HepG2 (cell line): ENCODE measurements at places on chromosomes 1 and 21. TPM values are rescaled to one million over a fixed set of nuclear protein-coding genes. Genes with fewer than 3 reads are reported as not detected.
A peak's percentile ranks its signal among the peaks of the same experiment; 100 is the strongest.

DNA sequence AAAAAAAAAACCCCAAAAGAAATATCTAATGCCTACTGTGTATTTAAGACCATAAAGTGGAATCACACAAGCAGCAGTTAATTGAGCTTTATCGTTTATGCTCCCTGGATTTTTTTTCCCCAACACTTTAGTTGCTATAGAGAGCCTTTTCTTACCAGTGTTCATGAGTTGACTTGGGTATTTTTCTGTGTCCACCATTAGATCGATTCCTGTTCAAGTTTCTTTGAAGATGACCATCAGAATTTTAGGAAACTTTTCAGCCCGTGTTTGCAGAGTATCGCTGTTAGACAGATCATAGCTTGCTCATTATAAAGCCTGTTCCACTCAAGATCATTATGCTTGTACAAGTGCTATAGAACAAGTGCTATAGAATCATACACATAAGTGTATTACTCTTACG is 1.5 kb downstream of the RALGPS2 start:
- H3K4me3 ChIP-seq: peak overlapping the region; percentile 95
- no peaks in the 10 kb centered on the region for H3K36me3 ChIP-seq
- peaks cover 33% of the 10 kb centered on the region for H3K4me1 ChIP-seq
- DNase-seq: no peak
- peak overlapping the region; percentile 95 for H3K27ac ChIP-seq

DNA sequence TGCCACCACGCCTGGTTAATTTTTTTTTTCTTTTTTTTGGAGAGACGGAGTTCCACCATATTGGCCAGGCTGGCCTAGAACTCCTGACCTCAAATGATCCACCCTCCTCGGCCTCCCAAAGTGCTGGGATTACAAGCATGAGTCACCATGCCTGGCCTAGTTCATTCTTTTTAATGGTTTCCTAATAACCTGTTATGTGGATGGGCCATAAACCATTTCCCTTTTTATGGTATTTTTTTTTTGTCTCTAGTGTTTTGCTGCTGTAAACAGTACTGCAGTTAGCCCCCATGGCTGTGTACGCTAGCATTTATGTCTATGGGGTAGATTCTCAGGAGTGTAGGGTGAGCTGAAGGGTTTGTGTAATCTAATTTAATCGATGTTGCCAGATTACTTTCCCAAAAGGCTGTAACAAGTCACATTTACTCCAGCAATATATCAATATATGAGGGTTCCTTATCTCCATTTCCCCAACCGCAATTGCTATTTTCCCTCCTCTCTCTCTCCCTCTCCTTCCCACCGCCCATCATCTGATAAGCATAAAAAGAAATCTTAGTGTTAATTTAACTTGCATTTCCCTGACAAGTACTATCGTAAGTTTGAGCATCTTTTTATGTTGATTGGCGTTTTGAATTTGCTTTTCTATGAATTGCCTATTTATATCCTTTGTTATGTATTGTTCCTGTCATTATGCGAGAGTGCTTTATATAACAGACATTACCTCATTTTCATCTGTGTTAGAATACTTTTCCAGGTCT is 28.7 kb downstream of the RCSD1 start:
- no peak overlapping the region for H3K27ac ChIP-seq
- peaks cover 19% of the 10 kb centered on the region; the same call in 2 of the 3 replicates for H3K27me3 ChIP-seq
- no peak for DNase-seq
- H3K4me1 ChIP-seq: no peaks in the 10 kb centered on the region
- H3K4me3 ChIP-seq: no peak overlapping the region

GRCh38 chr1:178500936-178501554 is 4.3 kb upstream of the CLEC20A start:
- H3K4me3 ChIP-seq: no peak overlapping the region
- H3K4me1 ChIP-seq: peaks cover 9% of the 10 kb centered on the region; the same call in 1 of the 2 replicates
- H3K27ac ChIP-seq: no peak overlapping the region

- no peak for DNase-seq
- no peaks in the 10 kb centered on the region for H3K36me3 ChIP-seq
- H3K4me1 ChIP-seq: no peaks in the 10 kb centered on the region
- no peak overlapping the region for H3K4me3 ChIP-seq
These were observed 32.9 kb upstream of the B3GALT5 start for GRCh38 chr21:39579734-39580332.

- no peak overlapping the region for H3K27ac ChIP-seq
- peaks cover 34% of the 10 kb centered on the region for H3K4me1 ChIP-seq
- no peak overlapping the region for H3K4me3 ChIP-seq
- no peaks in the 10 kb centered on the region for H3K36me3 ChIP-seq
- DNase-seq: no peak
- no peaks in the 10 kb centered on the region for H3K27me3 ChIP-seq
These were observed 15.7 kb downstream of the PEX14 start for GRCh38 chr1:10490286-10490970.

DNA sequence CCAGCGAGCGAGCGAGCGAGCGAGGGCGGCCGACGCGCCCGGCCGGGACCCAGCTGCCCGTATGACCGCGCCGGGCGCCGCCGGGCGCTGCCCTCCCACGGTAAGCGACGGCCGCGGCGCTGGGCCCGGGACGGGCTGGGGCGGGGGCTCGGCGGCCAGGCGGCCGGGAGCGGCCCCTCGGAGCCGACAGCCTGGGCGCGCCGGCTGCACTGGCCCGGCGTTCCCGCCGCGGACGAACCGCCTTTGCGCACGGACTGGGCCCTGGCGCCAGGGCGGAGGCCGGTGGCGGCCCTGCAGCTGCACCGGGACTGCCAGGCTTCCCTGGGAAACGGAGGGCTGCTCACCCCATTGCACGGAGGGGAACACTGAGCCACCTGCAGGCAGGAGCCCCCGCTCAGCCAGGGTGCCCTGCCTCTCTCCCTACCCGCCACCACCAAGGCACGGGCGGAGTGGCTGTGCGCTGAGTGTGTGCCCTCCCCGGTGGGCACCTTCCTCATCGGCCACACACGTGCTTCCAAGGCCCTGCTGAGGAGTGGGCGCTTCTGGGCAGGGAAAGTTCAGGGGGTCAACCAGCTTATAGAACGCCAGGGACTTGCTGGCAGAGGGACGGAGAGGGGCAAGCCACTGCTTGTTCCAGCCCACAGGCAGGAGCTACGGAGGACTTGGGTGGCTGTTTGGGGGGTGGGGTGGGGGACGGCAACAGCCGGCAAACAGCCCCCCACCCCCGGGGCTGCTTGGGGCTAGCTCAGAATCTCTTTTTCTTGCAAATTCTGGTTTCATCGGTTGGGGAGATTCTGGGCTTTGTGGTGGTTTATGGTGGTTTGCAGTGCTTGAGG is 532 bp downstream of the CSF1 start:
- H3K4me3 ChIP-seq: peak overlapping the region; percentile 73
- H3K27me3 ChIP-seq: peaks cover 37% of the 10 kb centered on the region
- H3K27ac ChIP-seq: no peak overlapping the region
- no peak for DNase-seq
- peaks cover 71% of the 10 kb centered on the region for H3K4me1 ChIP-seq
- no peaks in the 10 kb centered on the region for H3K36me3 ChIP-seq

DNA sequence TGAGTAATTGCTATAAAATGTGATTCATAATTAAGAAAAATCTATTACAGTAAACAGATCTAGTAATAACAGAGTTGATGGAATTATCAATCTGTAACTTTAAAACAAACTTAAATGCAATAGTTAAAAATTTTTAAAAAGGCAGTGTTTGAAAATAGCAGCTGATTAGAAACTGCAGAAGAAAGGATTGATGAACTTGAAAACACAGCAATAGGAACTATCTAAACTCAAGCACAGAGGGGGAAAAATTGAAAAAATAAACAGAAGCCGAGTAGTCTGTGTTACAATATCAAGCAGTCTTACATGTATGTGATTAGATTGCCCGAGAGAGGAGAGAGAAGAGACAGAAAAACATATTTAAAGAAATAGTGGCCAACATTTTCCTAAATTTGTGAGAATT is 569.0 kb upstream of the B3GALT2 start:
- no peaks in the 10 kb centered on the region for H3K4me1 ChIP-seq
- H3K27me3 ChIP-seq: no peaks in the 10 kb centered on the region
- DNase-seq: no peak
- no peak overlapping the region for H3K27ac ChIP-seq
- H3K4me3 ChIP-seq: no peak overlapping the region

- no peaks in the 10 kb centered on the region for H3K36me3 ChIP-seq
- DNase-seq: no peak
- peaks cover 16% of the 10 kb centered on the region; the same call in 2 of the 3 replicates for H3K27me3 ChIP-seq
- no peak overlapping the region for H3K4me3 ChIP-seq
- H3K27ac ChIP-seq: no peak overlapping the region
- H3K4me1 ChIP-seq: no peaks in the 10 kb centered on the region
These were observed 54.3 kb upstream of the GALNT2 start for GRCh38 chr1:230012741-230013140.

- DNase-seq: no peak
- H3K36me3 ChIP-seq: no peaks in the 10 kb centered on the region
- H3K4me3 ChIP-seq: no peak overlapping the region
- peaks cover 1% of the 10 kb centered on the region; the same call in 1 of the 2 replicates for H3K27me3 ChIP-seq
These were observed 80.9 kb downstream of the SPSB1 start for GRCh38 chr1:9373619-9374018.

- peaks cover 15% of the 10 kb centered on the region for H3K4me1 ChIP-seq
- no peak overlapping the region for H3K27ac ChIP-seq
- no peak for DNase-seq
- H3K36me3 ChIP-seq: no peaks in the 10 kb centered on the region
- no peaks in the 10 kb centered on the region for H3K27me3 ChIP-seq
These were observed 20.1 kb downstream of the TFAP2E start for GRCh38 chr1:35592991-35593769.

DNA sequence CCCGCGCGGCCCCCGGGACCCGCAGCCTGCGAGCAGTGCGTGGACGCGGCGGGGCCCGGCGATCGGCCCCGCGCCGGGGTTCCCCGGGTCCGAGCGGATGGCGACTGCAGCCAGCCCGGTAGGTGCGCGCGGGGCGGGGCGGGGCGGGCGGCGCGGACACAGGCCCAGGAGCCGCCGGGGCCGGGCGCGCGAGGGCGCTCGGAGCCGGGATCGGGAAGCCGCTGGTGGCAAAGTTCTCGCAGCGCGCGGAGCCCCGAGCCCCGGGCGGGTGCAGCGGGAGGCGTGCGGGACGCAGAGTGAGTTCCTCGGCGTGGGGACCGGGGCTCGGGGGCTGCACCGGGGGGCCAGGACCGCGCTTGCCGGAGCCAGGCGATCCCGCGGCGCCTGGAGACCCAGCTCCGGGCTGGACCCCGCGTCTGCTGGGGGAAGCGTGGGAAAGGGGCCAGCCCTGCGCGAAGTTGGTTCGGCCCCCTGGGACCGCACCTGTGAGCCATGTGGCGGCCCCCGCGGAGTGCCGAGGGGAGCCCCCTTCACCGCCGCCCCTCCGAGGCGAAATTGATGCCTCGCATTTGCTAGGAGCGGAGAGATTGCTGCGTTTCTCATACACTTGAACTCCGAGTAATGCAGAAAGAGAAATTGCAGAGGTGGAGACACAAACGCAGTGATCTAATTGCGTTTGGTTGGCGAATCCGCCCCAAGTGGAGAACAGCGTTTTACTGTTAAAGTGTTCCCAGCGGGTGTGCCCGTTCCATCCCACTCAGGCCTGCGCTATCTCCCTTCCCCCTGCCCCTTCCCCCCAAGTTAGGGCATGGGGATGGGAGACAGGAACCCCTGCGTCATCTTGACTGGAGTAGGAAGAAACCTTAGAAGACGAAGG is 228.9 kb upstream of the TMEM51 start:
- H3K36me3 ChIP-seq: no peaks in the 10 kb centered on the region; the same call in 1 of the 2 replicates
- DNase-seq: no peak
- peak overlapping the region; percentile 65 for H3K4me3 ChIP-seq

- peaks cover 12% of the 10 kb centered on the region for H3K4me1 ChIP-seq
- peaks cover 33% of the 10 kb centered on the region for H3K27me3 ChIP-seq
- no peak overlapping the region for H3K4me3 ChIP-seq
- no peak overlapping the region for H3K27ac ChIP-seq
- no peak for DNase-seq
- H3K36me3 ChIP-seq: no peaks in the 10 kb centered on the region
These were observed 12.0 kb downstream of the MEGF6 start for GRCh38 chr1:3599286-3599811.

GRCh38 chr21:32364796-32365195 is 28.0 kb downstream of the URB1 start:
- peak overlapping the region; percentile 66 for H3K27ac ChIP-seq
- peaks cover 35% of the 10 kb centered on the region for H3K36me3 ChIP-seq
- peaks cover 41% of the 10 kb centered on the region for H3K4me1 ChIP-seq
- peak; percentile 3 for DNase-seq

DNA sequence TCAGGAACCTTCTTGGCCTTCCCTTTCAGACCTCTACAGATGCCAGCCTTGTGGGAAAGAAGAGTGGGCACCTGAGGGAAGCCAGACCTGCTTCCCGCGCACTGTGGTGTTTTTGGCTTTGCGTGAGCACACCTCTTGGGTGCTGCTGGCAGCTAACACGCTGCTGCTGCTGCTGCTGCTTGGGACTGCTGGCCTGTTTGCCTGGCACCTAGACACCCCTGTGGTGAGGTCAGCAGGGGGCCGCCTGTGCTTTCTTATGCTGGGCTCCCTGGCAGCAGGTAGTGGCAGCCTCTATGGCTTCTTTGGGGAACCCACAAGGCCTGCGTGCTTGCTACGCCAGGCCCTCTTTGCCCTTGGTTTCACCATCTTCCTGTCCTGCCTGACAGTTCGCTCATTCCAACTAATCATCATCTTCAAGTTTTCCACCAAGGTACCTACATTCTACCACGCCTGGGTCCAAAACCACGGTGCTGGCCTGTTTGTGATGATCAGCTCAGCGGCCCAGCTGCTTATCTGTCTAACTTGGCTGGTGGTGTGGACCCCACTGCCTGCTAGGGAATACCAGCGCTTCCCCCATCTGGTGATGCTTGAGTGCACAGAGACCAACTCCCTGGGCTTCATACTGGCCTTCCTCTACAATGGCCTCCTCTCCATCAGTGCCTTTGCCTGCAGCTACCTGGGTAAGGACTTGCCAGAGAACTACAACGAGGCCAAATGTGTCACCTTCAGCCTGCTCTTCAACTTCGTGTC is 995 bp upstream of the ZBTB48 start:
- peaks cover 57% of the 10 kb centered on the region for H3K4me1 ChIP-seq
- peak overlapping the region; percentile 84 for H3K27ac ChIP-seq
- DNase-seq: no peak
- no peaks in the 10 kb centered on the region for H3K27me3 ChIP-seq
- peak overlapping the region; percentile 91 for H3K4me3 ChIP-seq
- H3K36me3 ChIP-seq: no peaks in the 10 kb centered on the region

GRCh38 chr1:97654876-97655585 is 265.8 kb downstream of the DPYD start:
- no peaks in the 10 kb centered on the region for H3K36me3 ChIP-seq
- H3K4me3 ChIP-seq: no peak overlapping the region
- no peak for DNase-seq

GRCh38 chr21:25039461-25040380 is 567.6 kb downstream of the MRPL39 start:
- H3K27ac ChIP-seq: no peak overlapping the region
- H3K4me1 ChIP-seq: no peaks in the 10 kb centered on the region
- no peak overlapping the region for H3K4me3 ChIP-seq

DNA sequence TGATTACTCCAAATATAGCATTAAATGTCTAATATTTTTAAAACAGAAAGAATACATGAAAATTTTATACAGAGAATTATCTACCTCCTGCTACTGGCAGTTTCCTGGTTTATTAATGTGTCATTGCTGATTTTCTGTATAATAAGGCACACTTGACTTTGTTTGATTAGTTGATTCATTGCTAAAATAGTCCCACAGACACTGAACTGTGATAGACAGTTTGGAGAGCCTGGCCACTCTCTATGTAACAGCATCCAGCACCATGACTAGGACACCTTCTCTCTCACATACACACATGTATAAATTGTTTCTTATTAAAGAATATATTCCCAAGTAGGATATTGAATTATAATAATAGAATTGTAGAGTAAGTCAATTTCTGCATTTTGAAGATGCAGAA is 368.5 kb upstream of the SNX7 start:
- no peaks in the 10 kb centered on the region for H3K36me3 ChIP-seq
- no peaks in the 10 kb centered on the region for H3K4me1 ChIP-seq
- H3K27ac ChIP-seq: no peak overlapping the region
- H3K4me3 ChIP-seq: no peak overlapping the region

The TFAP2E gene
- 0.41 and 0.46 TPM in 2 replicates for polyA plus RNA-seq

The FCRL4 gene
- not detected in 2 replicates for polyA plus RNA-seq

The USH2A gene
- polyA plus RNA-seq: under 0.01 TPM in 1 of 2 replicates, not detected in the other

The UTS2 gene
- not detected in 2 replicates for polyA plus RNA-seq

The WDR4 gene
- 10.9 and 11.3 TPM in 2 replicates for polyA plus RNA-seq

The HPDL gene
- polyA plus RNA-seq: not detected in 2 replicates
